ENCODE measurements at places on chromosomes 2 and 18.

- no peak for DNase-seq
These were observed 15.7 kb upstream of the TTC21B start for GRCh38 chr2:165969227-165969626.

- no peak for DNase-seq
These were observed 800 bp downstream of the RPRM start for GRCh38 chr2:153477636-153478288.

DNA sequence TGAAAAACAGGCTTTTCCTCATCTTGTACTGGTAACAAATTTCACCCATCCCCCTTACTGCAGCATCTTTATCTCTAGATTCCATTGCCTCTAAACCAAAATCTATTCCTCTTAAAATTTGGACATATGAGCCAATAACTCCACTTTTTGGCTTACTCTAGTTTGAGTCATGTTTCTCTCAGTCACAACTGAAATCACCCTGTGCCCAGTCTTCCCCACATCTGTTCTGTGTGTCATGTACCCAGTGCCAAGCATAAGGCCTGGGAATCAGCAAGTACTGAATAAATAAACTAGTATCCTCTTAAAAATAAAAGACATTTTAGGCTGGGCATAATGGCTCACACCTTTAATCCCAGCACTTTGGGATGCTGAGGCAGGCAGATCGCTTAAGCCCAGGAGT is 20.8 kb upstream of the CHN1 start:
- no peak for DNase-seq

- no peak for DNase-seq
These were observed 746.9 kb upstream of the CELF4 start for GRCh38 chr18:38312532-38312931.

GRCh38 chr18:32469190-32469651 is 1.5 kb downstream of the GAREM1 start:
- peak; percentile 3 for DNase-seq

DNA sequence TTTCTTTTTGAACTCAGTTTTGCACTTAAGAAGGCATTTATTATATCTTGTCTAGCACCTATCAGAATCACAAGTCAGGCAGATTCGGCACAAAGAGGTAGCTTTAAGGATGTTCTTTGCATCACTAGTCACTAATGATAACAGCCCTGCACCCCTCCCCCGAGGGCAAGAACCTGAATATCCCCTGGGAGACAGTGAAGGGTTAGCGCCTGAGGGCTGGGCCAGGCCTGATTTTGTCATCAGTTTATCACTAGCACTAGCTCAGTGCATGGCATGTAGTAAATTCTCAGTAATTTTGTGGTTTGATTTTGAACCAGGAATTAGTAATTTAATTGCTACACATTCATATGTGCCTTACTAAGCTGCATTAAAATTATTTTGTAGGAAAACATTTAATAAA is 23.9 kb upstream of the HS6ST1 start:
- peak; percentile 37 for DNase-seq

GRCh38 chr2:127508631-127509034 is 17.7 kb downstream of the IWS1 start:
- DNase-seq: peak; percentile 99

- peak; percentile 97 for DNase-seq
These were observed 7.3 kb downstream of the ALPP start for GRCh38 chr2:232385660-232386489.

GRCh38 chr18:75157851-75158250 is 51.1 kb downstream of the PTGR3 start:
- no peak for DNase-seq

- DNase-seq: peak; percentile 56
These were observed 423 bp upstream of the TTC27 start for GRCh38 chr2:32627441-32627813.

DNA sequence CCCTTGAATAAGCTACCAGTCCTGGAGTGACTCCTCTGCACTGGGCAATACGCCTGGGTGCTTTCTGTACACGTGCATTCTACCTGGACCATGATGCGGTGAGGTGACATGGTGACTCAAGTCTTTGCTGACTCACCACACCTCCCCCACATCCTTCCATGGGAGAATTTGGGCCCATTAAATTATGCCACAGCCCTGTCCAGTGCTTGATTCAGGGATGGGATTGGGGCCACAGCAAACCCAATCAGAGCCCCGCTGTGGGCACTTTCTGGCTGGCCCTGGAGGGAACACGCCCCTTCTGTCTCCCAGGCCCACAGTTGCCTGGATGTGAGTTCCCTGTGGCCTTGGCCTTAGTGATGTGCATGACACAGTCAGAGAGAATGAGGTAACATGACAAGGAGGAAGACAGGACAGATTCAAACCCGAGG is 86.9 kb downstream of the LRRC30 start:
- peak; percentile 82 for DNase-seq

DNA sequence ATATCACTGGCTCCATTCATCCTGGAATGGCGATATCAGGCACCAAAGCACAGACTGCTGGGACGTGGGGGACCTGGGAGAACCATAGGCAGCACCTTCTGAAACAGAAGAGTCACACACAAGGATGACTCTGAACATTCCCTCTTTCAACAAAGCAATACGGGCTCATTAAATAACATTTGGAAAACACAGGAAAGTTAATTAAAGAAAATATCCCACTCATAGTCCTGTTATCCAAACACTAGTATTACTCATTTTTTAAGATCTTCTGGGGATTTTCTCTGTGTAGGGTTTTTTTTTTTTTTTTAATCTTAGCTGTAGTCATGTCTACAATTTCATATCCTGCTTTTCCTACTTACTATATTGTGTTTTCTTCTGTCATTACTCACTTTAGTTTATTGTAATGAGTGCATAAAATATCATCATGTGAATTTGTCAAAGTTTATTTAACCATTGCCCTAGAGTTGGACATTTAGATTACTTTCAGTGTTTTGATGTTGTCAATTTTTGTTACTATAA is 70.0 kb upstream of the SP3 start:
- peak; percentile 25 for DNase-seq

DNA sequence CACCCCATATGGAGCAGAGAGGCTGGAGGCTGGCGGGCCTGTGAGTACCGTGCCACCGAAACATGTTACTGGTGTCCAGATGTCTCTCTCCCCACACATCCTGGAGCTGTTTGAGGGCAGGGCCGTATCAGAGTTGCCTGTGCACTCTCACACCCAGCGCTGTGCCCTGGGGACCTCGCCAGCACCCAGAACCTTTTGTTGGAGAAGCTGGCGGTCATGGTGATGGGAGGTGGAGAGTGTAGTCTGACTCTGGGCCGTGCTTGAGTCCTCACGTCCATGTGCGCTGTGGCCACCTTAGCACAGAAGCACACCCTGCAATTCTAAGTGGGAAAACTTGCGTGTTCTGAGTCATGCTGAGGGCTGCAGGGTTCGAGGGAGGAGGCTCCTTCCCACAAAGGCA is 259.2 kb downstream of the NDUFA10 start:
- DNase-seq: no peak

GRCh38 chr18:75114231-75114764 is 94.6 kb downstream of the PTGR3 start:
- no peak for DNase-seq

- no peak for DNase-seq
These were observed 81.9 kb downstream of the EPB41L5 start for GRCh38 chr2:120094795-120095194.

- DNase-seq: peak; percentile 78
These were observed 648 bp downstream of the ARID5A start for GRCh38 chr2:96537066-96537733.

DNA sequence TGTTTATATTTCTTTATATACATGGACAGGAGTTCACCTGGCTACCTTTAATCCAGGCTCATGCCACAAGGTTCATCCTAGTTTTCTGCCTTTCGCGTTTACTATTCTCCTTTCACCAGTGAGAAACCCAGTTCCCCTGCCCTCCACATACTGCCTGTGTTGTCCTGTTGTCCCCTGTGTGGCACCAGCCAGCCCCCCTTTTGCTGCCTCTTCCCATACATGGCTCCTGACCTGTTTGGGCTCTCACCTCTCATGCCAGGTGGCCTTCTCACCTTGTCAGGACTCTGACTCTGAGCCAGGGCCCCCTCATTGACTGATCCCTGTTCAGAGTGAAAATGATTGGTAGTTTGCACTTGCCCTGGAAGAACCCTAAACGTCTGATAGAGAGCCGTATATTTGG is 13.6 kb downstream of the ASB1 start:
- no peak for DNase-seq

DNA sequence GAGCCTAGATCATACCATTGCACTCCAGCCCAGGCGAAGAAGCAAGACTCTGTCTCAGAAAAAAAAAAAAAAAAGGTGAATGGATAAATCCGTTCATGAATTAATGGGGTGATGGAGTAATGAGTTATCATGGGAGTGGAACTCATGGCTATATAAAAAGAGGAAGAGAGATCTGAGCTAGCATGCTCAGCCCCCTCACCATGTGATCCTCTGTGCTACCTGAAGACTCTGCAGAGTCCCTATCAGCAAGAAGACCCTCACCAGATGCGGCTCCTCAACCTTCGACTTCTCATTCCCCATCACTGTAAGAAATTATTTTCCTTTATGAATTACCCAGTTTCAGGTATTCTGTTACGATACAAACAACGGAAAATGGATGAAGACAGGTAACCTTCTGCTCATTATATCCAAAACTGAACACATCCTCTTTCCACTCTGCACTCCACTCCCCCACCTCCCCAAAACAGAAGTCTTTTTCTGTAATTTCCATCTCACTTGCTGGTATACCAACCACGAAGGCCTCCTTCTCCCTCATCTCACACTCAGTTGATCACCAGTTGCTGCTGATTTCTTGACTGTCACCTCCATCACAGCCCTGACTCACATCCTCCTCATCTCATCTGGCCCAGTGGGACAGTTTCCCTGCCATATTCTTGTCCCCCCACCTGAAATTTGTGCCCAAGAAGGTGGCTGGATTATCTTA is 8.8 kb downstream of the RETREG2 start:
- DNase-seq: no peak

- peak; percentile 66 for DNase-seq
These were observed 47.7 kb downstream of the SMAD7 start for GRCh38 chr18:48902856-48903601.

DNA sequence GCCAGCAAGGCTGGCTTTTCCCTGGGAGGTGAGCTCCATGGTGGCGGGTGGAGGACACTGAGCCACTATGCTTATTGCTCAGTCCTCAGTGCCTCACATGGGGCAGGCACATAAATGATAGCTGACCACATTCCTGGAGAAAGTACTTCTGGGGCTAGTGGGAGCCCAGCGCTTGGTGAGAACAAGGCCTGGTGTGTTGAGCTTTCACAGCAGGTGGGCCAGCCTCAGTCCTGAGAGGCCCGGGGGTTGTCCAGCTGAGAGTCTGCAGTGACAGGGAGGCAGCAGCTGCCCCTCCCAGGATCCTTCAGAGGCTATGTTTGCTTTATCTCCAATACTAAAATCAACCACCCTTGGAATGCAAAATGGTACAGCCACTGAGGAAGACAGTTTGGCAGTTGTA is 217.7 kb downstream of the ZBTB7C start:
- DNase-seq: no peak

GRCh38 chr18:42644729-42645131 is 470.8 kb downstream of the RIT2 start:
- peak; percentile 78 for DNase-seq

DNA sequence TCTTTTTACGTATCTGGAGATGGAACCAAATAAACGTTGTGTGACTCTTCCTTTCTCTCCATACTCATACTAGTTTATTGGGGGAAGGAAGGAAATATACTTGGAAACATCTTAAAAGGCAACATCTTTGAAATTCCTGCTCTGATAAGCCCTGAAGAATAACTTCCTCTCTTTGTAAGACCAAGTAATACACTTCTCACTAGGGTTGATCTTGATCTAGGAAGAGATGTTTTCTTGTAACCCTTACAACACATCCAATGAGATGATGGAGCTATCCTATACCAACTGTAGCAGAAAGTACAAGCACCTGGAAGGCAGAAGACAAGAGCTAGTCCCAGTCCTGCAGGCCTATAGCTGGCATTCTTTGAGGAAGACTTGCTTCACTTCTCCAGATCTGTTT is 2.0 kb downstream of the ANKRD44 start:
- DNase-seq: no peak

- DNase-seq: no peak
These were observed 139.0 kb upstream of the LINC00305 start for GRCh38 chr18:64287926-64288325.

GRCh38 chr2:223900066-223900465 is 45.1 kb downstream of the WDFY1 start:
- no peak for DNase-seq

- peak; percentile 17 for DNase-seq
These were observed 893.0 kb upstream of the CHAC2 start for GRCh38 chr2:52874466-52875106.

Data from M059J (cell line).